ENCODE measurements at places on chromosomes 16 and 17.
A peak's percentile ranks its signal among the peaks of the same experiment; 100 is the strongest.

DNA sequence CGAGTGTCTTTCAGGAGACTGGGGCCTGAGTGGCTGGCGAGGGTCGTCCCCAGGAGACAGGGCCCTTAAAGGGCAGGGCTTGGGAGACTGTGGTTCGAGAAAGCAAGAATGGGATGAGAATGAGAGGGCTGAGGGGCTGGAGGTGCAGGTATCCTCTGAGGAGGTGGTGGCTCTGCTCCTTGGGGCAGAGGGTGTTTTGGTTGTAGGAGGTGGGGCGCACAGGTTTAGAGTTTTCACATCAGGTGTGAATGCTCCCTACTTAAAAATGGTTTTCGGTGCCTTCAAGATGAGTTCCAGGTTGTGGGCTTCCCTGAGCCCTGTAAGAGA lies 430 bp downstream of the BCAS3 start:
- no peak for DNase-seq

- DNase-seq = peak; percentile 44
Observed at GRCh38 chr16:11743308-11744074, 834 bp upstream of the TXNDC11 start.

GRCh38 chr16:80616362-80616761 lies 75.6 kb downstream of the DYNLRB2 start:
- no peak for DNase-seq

GRCh38 chr16:89827383-89828198 lies 684 bp upstream of the SPIRE2 start:
- DNase-seq = peak; percentile 11

Data from fibroblast of upper back skin (primary cell).